ENCODE measurements at places on chromosomes 1 and 21.

DNA sequence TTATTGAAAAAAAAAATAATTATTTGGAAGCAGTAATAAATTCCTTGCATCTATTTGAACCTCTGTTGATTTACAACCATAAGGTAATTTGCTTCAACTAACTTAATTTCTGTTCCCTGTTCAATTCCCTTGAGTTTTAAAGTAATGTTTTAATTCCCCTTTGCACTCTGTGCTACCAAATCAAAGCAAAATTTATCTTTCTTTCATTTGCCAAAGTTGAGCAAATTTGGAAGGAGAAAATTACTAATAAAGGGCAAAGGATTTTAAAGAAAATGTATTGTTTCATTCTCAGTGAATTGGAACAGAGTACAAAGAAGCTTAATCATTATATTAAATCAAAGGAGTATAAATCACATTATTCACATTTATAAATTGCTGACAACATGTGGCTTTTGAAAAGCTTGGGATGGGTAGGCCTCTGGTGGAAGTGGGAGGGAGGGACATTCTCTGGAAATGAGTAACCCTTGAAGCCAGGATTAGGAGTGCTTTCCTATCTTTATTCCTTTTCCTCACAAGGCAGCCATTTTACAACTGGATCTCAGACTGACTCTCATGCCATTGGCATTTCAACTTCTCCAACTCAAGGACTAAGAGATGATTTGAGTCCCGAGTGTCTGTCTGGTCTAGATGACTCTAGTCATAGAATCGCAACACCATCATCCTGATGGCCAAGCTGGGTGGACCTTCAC is 331.6 kb upstream of the DUSP10 start:
- DNase-seq = no peak

DNA sequence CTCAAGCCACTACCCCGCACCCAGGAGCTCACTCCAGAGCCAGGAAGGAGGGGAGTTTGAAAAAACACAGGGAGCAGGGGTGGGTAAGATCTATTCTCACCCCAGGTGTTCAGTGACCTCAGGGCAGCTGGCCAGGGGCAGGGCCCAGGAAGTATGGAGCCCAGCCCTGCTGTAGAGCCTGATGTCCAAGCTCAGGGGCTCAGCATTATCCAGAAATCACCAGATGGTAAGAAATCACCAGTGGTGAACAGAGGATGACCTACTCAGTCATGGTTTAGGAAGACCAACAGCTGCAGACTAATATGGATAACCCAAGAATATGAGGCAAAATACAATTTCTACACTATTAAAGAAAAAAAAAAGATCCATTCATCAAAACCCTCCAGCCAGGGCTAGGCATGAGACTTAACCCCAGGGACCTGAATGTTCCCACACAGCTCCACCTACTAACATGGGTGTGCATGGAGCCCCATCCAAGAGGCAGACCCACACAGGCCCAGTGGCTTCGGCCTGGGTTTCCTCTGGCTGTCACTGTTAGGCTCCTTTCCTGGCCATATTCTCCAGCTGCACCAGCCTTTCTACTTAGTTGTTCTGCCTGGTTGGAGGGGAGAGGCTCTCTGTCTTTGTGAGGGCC is 67.6 kb downstream of the KCNN3 start:
- no peak for DNase-seq

GRCh38 chr1:34781071-34781843 is at the start of gene GJB3:
Gene GJB3 (plus strand): TSS chr1:34781214. CDS start chr1:34784763, 3,549 bp downstream.
- no peak for DNase-seq

DNA sequence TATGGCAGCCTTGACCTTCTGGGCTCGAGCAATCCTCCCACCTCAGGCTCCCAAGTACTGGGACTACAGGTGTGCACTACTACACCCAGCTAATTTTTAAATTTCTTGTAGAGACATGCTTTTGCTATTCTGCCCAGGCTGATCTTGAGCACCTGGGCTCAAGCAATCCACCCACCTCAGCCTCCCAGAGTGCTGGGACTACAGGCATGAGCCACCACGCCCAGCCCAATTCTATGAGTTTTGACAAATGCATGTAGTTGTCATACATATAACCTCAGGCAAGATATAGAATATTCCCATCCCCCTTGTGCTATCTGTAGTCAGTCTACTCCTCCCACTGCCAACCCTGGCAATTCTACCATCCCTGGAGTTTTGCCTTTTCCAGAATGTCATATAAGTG is 38.7 kb upstream of the TTC22 start:
- peak; percentile 10 for DNase-seq

DNA sequence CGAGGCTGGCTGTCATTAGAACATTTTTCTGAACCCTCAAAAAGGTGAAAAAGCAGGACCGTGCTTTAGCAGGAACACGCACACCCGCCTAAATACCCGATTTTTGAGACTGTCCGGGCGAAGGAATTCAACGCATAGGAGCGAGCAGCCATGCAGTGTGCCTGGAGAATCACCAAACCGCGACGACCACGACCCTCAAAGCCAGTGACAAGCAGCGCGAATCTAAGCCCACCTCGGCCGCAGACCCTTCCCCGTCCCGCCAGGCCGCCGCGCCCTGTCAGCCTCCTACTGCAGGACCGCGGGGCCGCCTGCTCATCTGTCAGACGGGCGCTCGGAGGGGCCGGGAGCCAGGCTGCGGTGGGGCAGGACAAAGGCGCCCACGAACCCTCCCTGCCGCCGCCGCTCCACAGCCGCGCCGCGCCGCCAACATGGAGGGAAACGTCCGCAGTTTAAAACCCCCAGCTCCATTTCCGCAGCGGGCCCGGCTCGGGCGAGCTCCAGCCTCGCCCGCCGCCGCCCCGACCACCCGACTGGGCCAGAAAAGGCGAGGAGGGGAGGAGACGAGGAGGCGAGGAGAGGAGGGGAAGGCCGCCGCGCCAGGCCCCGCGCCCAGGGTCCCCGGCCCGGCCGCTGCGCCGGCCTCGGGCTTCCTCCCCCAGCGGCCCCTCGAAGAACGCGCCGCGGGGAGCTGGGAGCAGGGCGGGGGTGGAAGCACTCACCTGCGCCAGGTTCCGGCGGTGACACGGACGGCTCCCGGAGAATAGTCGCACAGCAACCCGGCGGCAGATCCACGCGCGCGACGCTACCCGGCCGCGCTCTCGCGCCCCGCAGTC is at the start of gene LBR:
Gene LBR (minus strand): TSS at position 804 of the 833 bp plus-strand sequence. CDS start 3,963 bp downstream, outside the sequence.
- DNase-seq = peak; percentile 73

- no peak for DNase-seq
Observed at GRCh38 chr21:33059380-33059841, 10.5 kb upstream of the OLIG1 start.

- DNase-seq = no peak
Observed at GRCh38 chr1:81410351-81410750, 390.4 kb upstream of the ADGRL2 start.

- no peak for DNase-seq
Observed at GRCh38 chr1:80248886-80249285, 1242.4 kb upstream of the ADGRL4 start.

DNA sequence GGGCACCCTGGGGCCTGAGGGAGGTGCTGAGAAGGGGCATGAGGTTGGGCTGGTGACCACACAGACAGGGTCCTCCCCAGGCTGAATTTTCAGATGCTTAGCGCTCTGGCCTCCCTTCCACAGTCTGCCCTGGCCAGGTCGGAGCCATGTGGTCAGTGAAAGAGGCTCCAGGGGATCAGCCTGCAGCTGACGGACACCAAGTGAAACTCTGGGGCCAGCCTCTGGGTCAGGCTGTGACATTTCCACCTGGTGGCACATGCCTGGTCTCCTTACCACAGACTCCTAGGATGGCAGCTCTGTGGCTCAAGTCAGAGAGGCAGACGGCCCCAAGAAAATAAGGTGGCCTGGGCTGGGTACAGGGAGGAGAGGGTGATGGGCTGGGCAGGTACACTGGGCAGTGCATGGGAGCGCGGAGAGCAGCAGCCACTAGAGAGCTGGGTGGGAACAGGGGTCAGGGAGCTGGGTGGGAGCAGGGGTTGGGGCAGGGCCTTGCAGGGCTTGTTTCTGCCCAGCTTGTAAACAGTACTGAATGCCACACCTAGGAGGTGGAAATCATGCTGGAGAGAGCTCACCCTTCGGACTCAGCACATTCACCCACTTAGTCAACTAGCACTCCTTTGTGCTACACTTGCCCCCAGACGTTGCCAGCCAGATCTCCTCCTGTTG is 20.7 kb upstream of the ADARB1 start:
- no peak for DNase-seq

GRCh38 chr1:196493881-196494280 is 114.4 kb downstream of the KCNT2 start:
- DNase-seq = no peak

DNA sequence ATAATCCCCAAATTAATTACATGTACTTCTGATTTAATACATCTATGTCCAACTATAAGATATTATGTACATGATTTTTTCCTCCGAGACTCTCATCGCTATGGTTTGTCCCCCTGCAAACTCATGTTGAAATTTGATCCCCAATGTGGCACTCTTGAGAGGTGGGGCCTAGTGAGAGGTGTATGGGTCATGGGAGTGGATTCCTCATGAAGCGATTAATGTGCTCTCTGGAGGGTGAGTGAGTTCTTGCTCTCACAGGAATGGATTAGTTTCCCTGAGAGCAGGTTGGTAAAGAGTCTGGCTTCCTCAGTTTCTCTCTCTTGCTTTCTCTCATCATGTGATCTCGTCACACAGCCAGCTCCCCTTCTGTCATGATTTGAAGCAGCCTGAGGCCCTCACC is 16.1 kb downstream of the HSF2BP start:
- DNase-seq = no peak

DNA sequence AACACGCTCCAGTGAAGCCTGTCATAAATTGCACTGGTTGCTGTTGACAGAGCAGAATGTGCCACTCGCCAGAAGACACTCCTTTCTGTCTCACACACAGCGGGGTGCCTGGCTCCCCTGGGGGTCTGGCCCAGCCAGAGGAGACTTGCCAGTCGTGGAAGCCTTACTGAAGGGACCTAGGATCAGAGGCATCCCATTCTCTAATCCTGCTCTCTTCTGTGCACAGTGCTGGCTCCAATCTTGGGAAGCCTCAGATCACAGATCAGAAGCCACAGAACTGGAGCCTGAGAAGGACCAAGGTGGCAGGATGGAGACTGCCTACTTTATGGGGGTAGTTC is 1.4 kb downstream of the SLC9A1 start:
- DNase-seq = no peak

DNA sequence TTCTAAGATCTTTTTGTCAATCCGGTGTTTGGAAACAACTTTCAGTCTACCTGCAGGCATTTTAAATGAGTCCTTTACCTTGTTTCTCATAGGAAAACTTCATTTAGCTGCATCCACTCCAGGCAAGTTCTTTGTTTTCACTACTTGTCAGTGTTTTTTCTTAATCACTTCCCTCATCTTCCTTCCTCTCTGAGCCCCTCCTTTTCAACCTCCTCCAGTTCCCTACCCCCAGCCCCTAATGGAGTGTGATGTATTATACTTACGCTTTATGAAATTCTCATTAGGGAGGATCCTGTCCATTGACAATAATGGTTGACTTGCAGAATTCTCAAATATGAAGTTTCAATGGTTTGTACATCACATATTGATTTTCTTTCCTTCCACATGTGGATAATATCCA is 62.5 kb upstream of the BACH1 start:
- no peak for DNase-seq

- peak; percentile 58 for DNase-seq
Observed at GRCh38 chr21:34276711-34277425, 86.9 kb upstream of the KCNE2 start.

DNA sequence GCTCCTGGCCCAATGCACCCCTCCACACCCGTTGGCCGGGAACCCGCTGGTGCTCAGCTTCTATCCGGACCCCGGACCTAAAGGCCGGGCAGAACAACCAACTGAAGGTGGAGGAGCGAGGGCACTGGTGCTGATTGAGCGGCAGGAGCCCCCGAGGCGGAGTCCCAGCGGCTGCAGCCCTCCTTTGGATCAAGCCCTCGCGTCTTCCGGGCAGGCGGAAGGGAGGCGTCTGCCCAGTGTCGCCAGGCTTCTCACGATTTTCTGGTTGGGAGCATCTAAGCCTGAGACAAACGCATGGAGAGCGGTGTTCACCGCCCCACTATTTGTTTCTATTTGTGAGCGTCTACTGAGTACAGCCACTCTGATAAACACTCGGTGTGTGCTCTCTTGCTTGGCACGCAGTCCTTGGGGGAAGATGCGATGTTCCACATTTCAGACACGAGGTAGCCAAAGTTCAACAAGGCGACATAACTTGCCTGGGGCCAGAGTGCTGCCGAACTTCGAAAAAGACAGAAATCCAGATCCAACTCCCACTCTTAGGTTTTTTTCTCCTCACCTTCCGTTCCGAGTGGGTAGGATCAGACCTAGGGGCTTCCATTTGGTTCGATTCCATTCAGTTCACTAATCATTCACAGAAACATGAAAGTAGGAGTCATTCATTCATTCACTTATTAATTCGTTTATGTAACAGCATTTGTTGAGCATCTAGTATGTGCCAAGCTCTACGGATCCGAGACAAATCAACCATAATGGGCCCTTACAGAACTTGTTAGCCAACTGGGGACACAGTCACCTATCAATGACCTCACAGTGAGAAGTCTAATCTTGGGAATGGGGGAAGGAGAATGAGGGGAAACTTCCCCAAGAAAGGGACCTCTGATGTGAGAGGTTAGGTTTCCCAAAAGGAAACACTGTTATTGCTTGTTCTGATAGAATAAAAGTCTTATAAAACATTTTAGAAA is 4.9 kb upstream of the DMRTA2 start:
- peak; percentile 56 for DNase-seq

- no peak for DNase-seq
Observed at GRCh38 chr1:91693557-91693956, 192.4 kb downstream of the TGFBR3 start.

DNA sequence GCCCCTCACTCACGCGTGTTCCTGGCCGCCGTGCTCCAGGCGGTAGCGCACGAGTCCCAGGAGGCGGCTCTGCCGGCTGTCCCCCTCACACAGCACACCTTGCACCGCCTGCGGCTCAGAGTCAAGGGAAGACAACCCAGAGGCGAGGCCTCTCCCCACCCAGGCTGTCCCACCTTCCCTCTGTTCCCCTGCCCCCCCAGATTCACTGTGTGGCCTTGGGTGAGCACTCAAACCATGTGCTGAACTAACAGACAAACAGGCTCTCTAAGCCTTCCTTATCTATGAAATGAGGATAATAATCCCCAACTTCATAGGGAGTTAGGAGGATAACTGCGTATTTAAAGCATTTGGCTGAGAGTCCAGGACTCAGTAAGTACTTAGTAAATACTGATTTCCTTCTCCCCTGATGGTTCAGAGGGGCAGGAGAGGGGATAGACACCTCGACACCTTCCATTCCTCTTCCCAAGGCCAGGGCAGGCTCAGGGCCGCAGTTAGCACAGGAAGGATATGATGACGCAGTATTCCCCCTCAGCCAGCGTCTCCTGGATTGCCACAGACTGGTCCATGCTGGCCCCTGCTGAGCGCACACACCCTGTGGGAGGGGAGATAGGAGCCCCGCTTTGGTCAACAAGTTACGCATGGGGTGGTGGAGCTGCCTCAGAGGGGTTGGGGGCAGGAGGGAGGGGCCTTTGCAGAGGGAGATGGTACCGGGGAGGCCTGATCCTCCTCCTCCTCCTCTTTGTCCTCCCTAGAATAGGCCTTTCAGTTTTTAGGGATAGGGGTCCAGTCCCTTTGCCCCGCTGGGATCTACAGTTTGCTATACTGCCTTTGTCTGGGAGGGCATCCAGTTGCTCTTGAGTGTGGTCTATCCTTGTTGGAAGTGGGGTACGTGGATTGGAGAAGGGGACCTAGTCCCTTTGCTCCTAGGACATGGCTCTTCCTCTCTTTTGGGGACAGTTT is 830 bp downstream of the INPP5B start:
- DNase-seq = no peak

- DNase-seq = peak; percentile 76
Observed at GRCh38 chr1:36864182-36864822, 170.0 kb downstream of the GRIK3 start.

Data from activated CD8-positive, alpha-beta memory T cell treated with anti-CD3 and anti-CD28 coated beads, Interleukin-2, amount 50 U/mL, for 48 hours (primary cell).